ENCODE measurements at places on chromosomes 5 and 9.
A peak's percentile ranks its signal among the peaks of the same experiment; 100 is the strongest.

GRCh38 chr9:135525241-135526088 lies 4.2 kb downstream of the LCN1 start:
- DNase-seq = no peak

- DNase-seq = peak; percentile 76
Measured at GRCh38 chr5:1633605-1634336, 110.0 kb upstream of the LPCAT1 start.

DNA sequence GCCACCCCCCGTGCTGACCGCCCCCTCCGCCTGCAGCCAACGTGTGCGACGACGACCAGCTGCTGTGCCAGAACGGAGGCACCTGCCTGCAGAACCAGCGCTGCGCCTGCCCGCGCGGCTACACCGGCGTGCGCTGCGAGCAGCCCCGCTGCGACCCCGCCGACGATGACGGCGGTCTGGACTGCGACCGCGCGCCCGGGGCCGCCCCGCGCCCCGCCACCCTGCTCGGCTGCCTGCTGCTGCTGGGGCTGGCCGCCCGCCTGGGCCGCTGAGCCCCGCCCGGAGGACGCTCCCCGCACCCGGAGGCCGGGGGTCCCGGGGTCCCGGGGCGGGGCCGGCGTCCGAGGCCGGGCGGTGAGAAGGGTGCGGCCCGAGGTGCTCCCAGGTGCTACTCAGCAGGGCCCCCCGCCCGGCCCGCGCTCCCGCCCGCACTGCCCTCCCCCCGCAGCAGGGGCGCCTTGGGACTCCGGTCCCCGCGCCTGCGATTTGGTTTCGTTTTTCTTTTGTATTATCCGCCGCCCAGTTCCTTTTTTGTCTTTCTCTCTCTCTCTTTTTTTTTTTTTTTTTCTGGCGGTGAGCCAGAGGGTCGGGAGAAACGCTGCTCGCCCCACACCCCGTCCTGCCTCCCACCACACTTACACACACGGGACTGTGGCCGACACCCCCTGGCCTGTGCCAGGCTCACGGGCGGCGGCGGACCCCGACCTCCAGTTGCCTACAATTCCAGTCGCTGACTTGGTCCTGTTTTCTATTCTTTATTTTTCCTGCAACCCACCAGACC lies 80.2 kb downstream of the NTNG2 start:
- peak; percentile 22 for DNase-seq

DNA sequence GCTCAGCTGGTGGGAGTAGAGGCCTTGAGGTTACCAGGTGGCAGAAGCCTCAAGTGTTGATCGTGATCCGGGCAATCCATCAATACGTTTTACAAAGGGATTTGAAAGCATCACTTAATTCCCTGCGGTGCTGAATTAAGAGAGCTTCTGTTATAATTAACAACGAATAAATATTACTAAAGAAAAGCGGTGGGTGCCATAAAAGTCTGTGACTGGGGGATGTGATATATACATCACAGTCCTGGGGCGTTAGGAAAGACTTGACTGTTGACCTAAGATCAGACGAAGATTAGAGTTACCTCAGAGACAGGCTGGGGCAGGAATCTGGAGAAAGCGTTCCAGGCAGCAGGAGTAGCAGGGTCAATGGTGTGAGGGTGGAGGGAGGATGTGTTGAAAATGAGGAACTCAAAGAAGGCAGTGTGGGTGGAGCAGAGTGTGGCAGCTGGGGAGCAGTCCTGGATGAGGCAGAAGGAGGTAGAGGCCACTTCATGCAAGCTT lies 6.7 kb upstream of the C5orf63 start:
- no peak for DNase-seq

DNA sequence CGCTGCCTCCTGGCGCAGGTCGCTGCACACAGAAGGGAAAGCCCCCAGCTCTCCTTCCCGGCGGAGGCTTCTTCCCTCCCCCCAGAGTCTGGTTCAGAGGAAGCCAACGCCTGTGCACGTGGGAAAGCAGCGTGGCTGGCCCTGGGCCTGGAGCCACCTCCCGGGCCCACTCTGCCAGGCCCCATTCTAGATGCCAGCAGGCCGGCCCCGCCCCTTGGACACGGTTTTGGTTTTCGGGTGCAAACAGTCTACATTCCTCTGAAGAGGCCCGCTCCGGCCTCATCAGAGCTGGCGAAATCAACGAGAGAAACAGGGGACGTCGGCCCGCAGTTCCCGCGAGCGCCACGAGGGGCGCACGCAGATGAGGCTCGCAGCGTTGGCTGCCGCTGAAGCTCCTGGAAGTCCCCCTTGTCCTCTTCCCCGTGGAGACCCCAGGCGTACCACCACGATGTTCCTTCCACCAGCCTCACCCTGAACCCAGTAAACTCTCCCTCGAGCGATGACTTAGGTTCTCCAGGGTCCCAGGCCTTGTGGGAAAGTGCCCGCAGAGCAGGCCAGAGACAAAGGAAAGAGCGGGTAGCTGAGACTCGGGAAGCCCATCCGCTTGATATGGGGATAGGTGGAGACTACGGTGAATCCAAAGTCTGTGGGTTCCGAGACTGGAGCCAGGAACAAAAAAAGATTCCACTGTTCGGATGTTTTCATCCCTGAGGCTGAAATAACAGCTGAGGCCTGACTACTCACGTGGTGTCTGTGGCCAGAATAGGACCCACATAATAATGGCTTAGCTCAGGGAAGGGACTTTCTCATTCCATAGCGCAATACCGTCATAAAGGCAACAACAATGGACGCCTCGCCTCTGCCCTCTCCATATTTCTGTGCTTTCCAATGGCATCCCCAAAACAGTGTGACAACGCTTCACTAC lies 64.2 kb downstream of the KLF4 start:
- DNase-seq = peak; percentile 15

- no peak for DNase-seq
Measured at GRCh38 chr5:160167624-160168165, 48.4 kb upstream of the PWWP2A start.

- DNase-seq = no peak
Measured at GRCh38 chr5:112440031-112440430, 21.0 kb upstream of the EPB41L4A start.

GRCh38 chr9:77291714-77292113 lies 114.4 kb downstream of the VPS13A start:
- no peak for DNase-seq

DNA sequence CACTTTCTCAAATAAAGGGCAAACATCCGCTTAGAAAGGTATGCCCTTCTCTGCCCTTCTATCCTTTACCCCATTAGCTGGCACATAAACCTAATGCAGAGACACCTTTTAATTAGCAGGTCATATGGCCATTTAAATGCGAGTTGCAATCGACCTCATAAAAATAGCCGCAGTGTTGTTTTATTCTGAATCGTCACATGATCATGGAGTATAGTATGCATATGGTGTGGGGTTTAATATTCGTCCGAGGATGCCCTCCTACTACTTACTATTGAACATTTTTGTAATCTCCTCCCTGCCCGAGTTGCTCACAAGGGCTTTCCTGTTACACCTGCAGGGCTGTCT lies 72.0 kb downstream of the PIK3R1 start:
- no peak for DNase-seq

DNA sequence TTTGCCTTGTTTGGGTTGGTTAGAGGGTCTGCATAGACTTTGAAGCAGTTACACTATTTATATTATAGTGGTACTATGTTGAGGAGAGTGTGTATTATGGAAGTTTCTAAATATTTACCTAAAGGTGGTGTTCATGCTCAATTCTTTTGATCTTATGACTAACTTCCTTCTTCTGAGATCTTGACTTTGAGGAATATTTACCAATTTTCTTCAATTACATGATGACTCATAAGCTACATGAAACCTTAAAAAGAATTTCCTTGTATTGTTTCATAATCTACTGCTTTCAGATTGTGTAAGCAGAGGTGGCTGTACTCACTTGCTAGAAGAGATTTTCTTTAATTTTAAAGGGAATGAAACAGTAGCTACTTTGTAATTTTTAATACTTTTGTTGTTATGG lies 276.1 kb downstream of the TAF11L14 start:
- no peak for DNase-seq

GRCh38 chr5:140398379-140398811 lies 3.2 kb upstream of the ANKHD1 start:
- no peak for DNase-seq

- no peak for DNase-seq
Measured at GRCh38 chr9:92055624-92056023, 59.6 kb downstream of the SPTLC1 start.

GRCh38 chr5:172322028-172322965 lies 38.7 kb upstream of the UBTD2 start:
- DNase-seq = no peak

DNA sequence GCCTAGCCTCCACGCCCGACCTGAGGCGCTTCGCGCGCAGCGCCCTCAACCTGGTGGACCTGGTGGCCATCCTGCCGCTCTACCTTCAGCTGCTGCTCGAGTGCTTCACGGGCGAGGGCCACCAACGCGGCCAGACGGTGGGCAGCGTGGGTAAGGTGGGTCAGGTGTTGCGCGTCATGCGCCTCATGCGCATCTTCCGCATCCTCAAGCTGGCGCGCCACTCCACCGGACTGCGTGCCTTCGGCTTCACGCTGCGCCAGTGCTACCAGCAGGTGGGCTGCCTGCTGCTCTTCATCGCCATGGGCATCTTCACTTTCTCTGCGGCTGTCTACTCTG lies 1.4 kb downstream of the KCNV2 start:
- DNase-seq = no peak

GRCh38 chr9:76761448-76761847 lies 2.8 kb upstream of the PCA3 start:
- no peak for DNase-seq

GRCh38 chr9:1966725-1967366 lies 48.3 kb upstream of the SMARCA2 start:
- DNase-seq = no peak
